ENCODE measurements at places on chromosomes 1 and 21.

DNA sequence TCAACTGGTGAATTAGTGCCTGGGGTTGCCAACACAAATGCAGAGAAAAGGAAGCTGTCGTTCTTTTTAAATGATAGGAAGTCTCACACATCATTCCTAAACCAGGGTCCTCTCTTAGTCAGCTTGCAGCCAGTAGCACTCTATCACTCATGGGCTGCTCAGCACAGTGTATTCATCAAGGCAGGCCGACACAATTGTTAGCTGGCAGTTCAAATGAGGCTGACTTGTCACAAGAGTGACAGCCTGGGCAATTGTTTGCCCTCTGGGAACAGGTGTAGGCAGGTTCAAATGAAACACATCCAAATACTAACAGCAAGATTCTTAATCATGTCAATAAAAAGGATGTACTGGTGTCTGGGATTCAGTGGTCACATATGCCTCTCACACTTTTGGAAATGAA, 76.9 kb downstream of the ERICH3 start:
- no peak for DNase-seq

DNA sequence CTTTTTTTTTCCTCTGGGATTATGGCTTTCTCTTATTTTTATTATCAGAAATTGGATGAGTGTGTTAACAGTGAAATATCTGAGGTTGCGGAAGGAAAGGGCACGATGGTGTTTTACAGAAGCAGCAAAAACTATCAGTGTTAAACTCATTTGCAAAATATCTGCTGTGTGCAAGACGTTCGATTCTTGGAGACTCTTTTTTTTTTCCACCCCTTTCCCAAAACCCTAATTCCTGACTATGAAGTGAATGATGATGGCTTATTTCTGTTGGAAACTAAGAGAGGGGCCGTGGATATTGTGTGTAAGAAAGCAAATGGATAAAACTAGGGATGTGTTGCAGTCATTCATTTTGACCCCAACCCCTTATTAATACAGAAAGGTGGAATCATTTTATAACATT, 677 bp downstream of the NCAM2 start:
- DNase-seq = no peak

DNA sequence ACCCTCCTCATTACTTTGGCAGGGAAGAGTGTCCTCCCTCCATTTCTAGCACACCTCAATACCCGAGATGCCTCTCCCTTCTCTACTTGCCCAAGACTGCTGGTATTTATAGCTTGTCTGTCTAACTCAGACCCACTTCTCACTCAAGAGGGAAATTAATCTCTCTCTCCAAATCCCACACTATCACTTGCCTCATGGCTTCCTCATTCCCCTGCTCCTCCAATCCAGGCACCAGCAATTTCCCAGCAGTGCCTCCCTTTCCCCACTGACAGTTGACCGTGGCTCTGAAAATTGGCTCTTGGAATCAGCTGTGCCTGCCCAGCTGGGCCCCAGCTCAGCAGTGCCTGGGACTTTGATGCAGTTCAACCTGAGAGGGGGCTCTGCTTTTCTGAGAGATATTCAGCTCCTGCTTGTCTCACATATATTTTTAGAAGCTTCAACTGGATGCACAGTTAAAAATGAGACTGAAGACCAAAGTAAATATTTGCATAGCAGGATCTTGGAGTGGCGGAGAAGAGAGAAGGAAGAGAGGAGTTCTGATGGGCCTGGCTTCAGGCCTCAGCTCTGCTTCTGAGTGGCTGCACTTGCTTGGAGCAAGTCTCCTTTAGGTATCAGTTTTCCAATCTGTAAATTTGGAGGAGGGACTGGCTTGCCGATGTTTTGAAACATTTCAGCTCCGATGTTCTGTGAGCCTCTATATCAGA, 81.1 kb upstream of the SPATA6 start:
- no peak for DNase-seq

DNA sequence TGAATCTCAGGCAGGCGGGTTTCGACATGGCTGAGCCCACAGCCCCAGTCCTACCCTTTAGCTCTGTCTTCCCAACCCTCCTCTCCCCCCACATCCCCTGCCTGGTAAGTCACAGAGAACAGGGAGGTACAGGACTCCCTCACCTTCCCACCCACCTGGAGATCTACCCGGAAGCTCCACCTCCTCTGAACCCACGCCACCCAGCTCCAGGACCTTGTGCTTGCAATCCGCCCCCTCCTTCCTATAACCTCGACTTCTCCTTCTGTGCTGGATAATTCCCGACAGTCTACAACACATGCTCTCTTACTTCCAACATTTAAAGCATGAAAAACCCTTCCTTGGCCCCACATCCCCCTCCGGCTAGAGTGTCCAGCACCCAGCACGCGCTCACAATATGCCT, 22.3 kb downstream of the KIF17 start:
- no peak for DNase-seq

GRCh38 chr21:41677671-41678015, 89.2 kb downstream of the RIPK4 start:
- no peak for DNase-seq

DNA sequence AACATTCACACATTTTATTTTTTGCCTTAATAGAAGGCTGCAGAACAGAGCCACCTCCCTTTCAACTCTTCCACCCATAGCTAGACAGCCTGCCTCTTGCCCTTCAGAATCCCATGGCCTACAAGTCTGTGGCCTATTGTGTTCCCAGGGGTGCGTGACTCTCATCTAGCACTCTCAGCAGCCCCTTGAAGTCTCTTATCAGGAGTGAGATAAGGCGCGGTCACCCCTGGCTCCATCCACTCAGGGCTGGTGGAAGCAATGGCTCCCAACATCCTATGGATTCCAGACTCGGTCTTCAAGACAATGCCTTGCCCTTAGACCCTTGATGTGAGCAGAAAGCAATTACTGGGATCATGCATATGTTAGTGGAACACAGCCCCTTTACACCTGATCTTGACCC, 264.1 kb upstream of the GREM2 start:
- no peak for DNase-seq

- DNase-seq = no peak
Measured at GRCh38 chr1:67892476-67893125, 59.3 kb upstream of the GNG12 start.

- no peak for DNase-seq
Measured at GRCh38 chr1:222129041-222129440, 387.2 kb upstream of the DUSP10 start.

- peak; percentile 78 for DNase-seq
Measured at GRCh38 chr1:9717193-9718005, 65.9 kb downstream of the PIK3CD start.
